ENCODE measurements at places on chromosomes 7 and 10.

DNA sequence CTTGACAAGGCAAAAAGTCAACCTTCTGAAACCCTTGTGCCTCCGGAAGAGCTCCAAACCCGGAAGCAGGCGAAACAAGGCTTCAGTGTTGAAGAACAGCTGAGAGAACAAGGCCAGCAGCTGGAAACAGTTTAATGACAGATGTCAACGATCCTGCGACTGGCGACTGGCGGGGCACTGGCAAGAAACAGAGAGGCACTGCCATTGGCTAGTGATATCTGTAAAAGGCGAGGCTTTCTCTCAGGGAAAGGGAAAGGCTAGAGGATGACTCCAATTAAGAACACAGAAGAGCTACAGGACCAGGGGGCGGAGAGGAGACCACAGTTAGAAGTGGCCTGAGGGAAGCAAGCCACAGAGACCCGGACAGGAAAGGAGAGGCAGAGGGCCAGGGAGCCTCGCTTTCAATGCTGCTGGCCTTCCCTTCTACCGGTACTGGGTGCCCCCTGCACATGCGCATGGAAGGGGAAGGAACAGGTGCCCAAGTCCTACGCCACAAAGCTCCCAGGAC, 19.4 kb downstream of the ITGB1 start:
- DNase-seq: no peak

DNA sequence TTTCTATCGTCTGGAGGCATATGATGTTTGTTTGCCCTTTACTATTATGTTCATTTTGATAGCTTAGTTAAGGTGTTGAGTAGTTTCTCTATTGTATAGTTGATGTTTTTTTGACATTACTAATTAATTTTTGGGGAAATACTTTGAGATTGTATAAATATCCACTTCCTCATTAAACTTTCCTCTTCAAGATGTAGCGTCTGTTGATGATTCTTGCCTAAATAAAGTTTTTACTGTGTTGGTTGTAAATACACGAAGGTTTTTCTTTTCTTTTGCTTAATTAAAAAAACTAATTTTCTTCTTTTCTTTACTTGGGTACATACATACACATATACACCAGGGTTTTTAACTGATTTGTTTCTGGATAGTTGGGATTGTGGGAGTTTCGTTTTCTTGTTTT, 8.5 kb downstream of the KMT2E start:
- no peak for DNase-seq

DNA sequence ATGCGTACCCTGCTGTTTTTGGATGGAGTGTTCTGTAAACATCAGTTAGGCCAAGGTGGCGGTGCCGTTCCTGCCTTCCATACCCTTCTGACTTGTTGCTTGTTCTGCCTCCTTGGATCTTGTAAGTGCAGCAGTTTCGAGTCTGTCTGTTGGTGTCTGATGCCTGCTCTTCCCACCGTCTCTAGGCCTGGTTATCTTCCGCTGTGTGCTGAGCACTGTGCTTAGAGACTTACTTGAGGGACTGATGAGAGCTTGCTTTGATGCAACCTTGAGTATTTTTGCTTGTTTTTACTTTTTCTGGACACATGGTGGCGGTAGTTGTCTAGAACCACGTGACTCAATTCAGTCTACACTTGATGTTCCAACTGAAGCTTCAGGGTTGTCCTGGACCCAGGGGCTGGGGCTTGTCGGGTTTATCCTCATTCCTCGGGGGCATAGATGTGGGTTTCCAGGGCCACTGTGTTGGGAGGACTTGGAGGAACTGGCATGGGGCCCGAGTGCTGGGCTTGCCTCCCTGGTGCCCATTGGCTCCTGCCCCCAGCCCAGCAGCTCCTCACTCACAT, 14.4 kb upstream of the SPRN start:
- DNase-seq: no peak

GRCh38 chr10:111646021-111646420, 537.5 kb downstream of the GPAM start:
- no peak for DNase-seq

- DNase-seq: no peak
Observed at GRCh38 chr7:109955986-109956385, 1134.9 kb upstream of the LRRN3 start.

- DNase-seq: no peak
Observed at GRCh38 chr10:79401015-79401921, 44.2 kb downstream of the ZCCHC24 start.

DNA sequence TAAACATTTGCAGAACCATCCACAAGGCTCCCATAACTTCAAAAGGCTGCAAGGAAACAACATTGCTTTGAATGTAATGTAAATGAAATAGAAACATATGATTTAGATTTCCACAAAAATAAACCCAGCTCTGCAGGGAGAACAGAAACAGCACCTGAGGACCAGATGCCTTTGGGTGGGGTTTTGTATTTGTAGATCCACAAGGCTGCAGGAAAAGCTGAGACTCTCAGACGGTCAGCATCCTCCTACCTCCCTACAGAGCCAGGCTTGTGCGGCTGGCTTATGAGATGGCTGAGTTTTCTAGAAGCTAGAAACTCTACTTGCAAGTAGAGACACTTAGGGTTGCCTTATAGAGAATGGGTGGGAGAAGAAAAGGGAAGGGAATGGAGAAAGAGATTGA, 49.8 kb downstream of the FAM107B start:
- no peak for DNase-seq

DNA sequence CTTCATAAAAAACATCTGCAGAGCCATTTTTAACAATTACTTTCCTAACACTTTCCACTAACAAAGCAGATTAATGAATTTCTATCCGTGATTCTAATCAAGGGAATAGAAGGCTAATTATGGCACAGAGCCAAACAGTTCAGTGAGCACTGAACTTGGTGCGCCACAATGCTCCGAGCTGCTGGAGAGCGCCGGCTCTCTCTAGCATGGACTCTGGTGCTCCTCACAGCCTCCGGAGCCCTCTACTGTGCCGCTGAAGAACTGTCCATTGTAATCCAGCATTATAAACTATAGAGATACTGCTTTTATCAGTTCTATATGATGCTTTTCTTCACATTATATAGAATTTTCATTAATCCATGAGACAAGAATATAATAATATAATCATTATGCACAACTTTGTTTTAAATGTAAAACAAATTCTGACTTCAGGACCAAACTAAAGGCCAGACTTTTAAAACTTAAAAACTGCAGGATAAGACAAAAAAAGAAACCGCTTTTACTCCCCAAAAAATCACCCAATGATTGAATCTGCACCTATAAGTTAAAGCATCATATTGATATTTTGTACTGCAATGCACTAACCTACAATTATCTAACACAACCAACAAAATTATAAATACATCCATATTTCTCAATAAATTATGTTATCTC, 123.6 kb downstream of the RNF32 start:
- peak; percentile 15 for DNase-seq

- no peak for DNase-seq
Observed at GRCh38 chr7:14759785-14760184, 142.8 kb downstream of the DGKB start.

GRCh38 chr7:39621784-39622411, 1.5 kb upstream of the RALA start:
- no peak for DNase-seq

GRCh38 chr10:86290933-86291615, 75.5 kb downstream of the GRID1 start:
- no peak for DNase-seq

GRCh38 chr10:1473874-1474273, 263.5 kb downstream of the ADARB2 start:
- no peak for DNase-seq

DNA sequence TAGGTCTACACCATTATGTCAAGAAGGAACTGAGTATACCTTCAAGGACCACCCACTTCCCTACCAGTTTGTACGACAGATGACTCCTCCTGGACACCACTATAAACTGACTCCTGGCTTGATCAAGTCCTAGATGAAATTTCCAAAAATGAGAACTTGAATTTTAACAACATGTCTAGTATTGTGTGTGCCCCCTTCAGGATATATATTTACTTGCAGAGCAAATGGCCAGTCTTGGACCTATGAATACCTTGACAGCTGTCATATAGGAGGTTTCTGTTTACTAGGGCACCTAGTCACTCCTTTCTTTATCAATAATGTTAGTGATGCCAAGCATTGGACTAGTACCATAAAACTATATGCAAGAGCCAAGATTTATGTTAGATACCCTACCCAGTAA, 94.1 kb upstream of the TMEM26 start:
- DNase-seq: no peak
